Stimulated activated CD4-positive, alpha-beta T cell treated with anti-CD3 and anti-CD28 coated beads, Interleukin-1b, Interleukin-23, amount 100 ng/mL, for 1 hour (primary cell): ENCODE measurements at places on chromosomes 4 and X.

GRCh38 chrX:40262157-40263013 lies 164.6 kb upstream of the BCOR start:
- DNase-seq: no peak

- DNase-seq: no peak
These were observed 1.3 kb downstream of the GAK start for GRCh38 chr4:930827-931193.

DNA sequence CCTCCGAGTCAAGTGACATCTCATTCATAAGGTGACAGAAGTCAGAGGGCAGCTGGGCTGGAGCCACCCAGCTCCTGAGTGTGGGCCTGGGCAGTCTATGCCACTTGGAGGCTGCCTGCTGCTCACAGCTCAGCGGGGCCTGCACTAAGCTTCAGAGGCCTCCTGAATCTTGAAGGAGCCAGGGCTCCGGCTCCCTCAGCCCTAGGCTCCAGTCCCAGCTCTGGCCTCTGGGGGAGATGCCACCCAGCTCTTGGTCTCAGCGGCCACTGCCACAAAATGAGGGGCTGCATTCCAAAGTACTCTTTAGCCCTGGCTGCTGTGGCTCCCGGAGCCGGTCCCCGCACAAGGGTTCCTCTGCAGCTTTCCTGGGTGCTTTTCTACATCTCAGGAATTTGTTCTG lies 32.7 kb upstream of the PSAPL1 start:
- DNase-seq: no peak

- no peak for DNase-seq
These were observed 88.8 kb downstream of the MAPK10 start for GRCh38 chr4:86271057-86271456.

DNA sequence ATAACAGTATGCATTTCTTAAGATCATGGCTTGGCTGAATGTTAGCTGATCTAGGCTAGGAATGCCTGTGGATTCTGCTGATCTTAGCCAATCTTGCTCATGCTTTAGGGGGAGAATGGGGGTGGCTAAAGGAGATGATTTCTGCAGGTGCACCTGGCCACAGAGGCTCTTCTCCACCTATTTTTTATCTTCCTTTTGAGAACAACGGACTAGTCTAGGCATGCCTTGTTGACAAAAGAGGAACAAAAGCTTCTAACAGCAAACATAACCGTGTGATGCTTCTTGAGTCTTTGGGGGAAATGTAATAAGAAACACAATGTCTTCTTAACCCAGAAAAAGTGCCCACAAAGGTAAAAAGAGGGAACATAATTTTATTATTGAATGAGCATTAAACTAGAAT lies 743.5 kb downstream of the ARAP2 start:
- DNase-seq: no peak

GRCh38 chr4:70994387-70995099 lies 1.1 kb downstream of the DCK start:
- no peak for DNase-seq

DNA sequence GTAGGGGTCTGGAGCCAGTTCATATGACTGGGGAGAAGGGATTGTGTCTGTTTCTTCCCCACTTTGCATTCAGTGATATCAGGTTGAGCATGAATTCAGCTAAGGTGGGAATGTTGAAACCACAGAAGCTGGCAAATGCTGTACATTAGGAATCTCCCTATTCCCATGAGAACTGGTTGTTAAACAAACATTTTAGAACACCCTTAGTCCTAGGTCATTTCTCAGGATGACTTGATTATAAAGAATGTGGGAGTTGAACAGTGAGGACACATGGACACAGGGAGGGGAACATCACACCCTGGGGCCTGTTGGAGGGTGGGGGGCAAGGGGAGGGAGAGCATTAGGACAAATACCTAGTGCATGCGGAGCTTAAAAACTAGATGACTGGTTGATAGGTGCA lies 62.6 kb upstream of the LIMCH1 start:
- DNase-seq: no peak

DNA sequence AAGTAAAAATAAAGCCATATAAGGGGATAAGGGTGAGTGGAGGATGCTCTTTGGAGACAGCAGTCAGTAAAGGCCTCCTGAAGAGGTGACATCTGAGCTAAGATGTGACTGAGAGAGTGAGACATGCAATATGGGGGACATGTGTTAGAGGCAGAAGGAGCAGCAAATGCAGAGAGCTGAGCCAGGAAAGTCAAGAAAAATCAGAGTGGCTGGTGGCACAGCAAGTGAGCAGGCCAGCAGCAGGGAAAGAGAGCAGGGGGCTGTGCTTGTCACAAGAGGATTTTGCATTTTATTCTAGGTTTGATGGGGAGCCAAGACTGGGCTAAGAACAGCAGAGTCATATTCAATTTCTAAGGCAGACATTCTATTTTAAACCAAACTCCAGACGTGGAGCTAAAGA lies 394.5 kb downstream of the KCNIP4 start:
- DNase-seq: no peak

- DNase-seq: no peak
These were observed 9.7 kb downstream of the HOPX start for GRCh38 chr4:56671373-56671772.

DNA sequence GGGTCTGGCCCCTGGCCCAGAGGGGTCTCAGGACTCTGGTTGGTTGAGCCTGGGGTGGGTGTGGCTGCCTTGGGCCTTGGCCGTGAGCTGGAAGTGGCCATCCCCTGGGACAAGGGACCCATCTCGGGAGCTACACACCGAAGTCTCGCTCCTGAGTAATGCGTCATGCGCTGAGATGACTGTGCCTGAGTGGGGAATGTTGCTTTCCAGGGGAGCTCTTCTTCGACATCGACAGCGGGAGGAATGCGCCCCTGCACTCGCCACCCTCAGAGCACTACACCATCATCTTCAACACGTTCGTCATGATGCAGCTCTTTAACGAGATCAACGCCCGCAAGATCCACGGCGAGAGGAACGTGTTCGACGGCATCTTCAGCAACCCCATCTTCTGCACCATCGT lies 38.5 kb downstream of the CCNQ start:
- DNase-seq: no peak

GRCh38 chrX:23802431-23802830 lies 19.5 kb downstream of the SAT1 start:
- DNase-seq: no peak

DNA sequence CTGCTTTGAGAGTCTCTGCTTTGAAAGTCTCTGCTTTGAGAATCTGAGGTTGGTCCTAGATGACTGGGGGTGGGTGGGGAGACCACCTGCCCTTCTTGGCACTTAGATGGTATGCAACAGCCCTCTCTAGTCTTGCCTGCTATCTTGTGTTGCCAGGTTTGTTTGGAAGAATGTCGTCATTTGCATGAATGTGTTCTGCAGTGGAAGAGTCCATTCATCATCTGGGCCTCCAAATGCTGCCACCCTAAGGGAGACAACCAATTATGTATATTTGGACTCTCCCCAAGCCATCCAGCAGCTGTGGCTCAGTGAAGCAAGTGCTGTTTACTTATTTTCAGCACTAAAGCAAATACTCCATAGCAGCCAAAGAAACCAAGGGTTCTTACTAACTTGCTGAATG lies 44.6 kb upstream of the TRPC5OS start:
- DNase-seq: no peak

- DNase-seq: no peak
These were observed 232.5 kb upstream of the GPRIN3 start for GRCh38 chr4:89539797-89540711.

- no peak for DNase-seq
These were observed 10.2 kb upstream of the STBD1 start for GRCh38 chr4:76296286-76296820.

DNA sequence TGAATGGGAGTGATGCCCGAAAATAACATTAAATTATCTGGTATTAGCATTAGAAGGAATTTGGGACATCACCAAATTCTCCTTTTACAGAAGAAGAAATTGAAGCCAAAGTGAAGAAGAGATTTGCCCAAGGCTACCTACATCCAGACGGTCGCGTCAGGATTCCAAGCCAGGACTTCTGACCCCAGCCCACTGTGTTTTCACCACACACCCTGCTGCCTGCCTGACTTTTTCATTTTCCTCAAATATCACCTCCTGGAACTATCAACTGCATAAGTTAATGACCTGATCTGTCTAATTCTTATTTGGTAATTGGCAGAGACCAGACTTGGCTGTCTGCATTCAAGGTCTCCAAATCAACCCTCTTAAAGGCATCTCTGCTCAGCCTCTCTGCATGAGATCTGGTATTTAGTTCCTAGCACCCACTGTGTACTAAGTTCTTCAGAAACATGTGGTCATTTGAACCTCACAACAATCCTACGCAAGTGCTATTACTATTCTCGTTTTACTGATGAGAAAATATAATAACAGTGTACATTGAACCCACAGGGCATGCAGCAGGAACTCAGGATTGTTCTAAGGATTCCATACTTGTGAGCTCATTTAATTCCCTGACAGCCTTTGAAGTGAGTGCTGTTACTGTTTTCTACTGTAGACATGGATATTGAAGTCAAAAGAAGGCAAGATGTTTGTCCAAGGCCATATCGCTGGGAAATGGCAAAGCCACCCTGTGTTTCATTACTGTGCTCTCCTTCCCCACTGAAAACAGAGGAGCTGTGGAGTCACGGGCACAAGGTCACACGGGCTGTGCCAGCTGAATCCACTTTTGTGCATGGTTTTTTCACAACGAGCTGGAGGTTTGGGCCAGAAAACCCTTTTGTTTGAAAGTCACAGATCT lies 195.2 kb upstream of the C1QTNF7 start:
- no peak for DNase-seq

- no peak for DNase-seq
These were observed 49.6 kb downstream of the MAP7D2 start for GRCh38 chrX:20066968-20067708.

GRCh38 chr4:184907810-184908209 lies 82.0 kb upstream of the ACSL1 start:
- no peak for DNase-seq

DNA sequence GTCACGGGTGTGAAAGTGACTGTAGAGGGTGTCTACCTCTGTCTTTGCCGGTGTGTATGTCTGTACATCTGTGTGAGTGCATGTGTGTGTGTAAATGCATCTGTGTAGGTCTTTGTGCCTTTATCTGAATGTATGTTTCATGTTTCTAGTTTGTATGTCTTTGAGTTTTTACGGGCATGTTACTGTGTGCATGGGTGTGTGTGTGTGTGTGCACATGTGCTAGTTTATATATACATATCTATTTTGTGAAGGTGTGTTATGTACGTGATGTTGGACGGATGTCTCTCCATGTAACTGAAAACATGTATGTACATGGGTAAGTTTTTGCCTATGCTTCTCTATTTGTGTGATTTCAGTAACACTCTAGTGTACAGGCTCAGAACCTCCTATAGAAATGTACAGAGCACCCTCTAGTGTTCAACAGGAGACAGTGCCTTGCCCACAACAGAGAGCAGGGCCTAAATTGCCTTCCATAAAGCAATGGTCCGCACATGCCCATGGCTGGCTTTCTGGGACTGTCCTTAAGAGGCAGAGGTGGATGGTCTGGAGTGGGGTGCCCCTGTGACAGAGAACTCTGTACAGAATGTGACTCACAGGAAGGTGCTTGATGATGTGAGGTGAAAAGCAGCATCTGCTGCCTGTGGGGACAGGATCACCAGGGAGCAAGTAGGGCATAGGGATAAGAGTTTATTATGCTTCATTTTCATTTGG lies 343.5 kb downstream of the RAPGEF2 start:
- no peak for DNase-seq

- DNase-seq: no peak
These were observed 1.9 kb upstream of the RGS12 start for GRCh38 chr4:3290889-3291321.

DNA sequence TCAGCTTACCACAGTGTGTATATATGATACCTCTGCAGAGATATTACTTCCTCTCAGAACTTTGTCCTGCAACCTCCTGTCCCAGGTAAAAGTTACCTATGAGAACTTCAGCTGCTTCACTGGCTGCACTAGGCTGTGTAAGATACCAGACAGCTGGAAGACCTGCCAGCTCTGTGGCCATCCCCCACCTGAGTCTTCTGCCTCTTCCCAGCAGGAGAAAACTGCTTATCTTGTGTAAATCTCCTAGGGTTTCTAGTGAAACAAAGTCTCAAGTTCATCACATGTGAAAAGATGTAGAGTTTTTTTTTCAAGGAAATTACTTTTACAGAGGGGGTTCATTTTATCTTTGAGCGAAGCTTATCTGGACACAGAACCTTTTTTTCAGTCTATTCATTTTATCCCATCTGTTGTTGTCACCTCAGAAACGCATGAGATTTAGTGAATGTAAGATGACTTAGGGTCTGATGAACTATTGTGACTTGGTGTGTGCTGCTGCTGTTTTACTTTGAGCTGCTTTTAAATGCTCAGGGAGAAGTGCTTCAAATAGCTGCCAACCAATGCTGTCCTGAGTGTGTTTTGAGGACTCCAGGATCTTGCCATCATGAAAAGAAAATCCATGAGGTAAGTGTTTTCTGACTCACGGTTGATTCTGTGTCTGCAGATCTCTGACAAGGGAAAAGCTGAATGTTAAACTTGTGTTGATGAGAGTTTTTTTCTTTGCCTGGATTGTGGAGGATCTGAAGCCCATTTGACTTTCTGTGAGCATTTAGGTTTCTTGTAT lies 187.8 kb downstream of the FRAS1 start:
- no peak for DNase-seq

- no peak for DNase-seq
These were observed 42.5 kb upstream of the UNC5C start for GRCh38 chr4:95591278-95591677.

DNA sequence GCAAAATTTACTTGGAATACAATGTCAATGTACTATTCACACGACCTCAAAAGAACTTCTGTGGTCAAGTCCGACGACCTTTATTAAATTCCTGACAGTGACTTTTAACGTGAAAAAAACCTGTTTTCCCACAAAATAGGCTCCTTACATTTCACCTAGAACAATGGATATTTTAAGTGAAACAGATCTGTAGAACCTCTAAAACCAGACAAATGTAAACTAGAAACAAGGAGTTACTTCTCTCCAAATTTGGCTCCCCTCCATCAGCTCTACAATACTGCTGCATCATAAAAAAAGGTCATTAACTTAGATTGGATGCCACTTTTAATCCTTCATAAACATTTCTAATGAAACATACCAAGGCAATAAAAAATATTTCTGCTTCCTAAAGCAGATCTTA lies 1.2 kb downstream of the NEK1 start:
- DNase-seq: no peak

- DNase-seq: no peak
These were observed 245.5 kb upstream of the TLL1 start for GRCh38 chr4:165627548-165627947.

DNA sequence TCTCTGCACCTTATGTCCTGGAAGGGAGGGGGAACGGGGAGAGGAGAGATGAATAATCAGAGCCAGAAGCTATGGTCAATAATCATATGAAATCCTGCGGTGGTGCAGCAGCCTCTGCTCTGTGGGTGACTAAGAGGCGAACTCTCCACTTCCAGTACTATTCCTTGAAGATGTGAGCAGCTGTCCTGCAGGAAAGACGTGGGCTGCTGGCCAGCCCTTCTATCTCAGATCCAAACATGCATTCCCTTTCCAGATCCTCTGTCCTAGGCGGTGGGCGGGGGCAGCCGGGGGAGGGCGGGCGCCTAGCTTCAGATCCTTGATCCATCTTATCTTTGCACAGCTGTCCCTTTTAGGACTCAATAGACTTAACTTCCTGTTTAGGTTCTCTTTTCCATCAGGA lies 34.5 kb downstream of the SPINK2 start:
- DNase-seq: no peak
